ENCODE measurements at places on chromosomes 2 and 18.

DNA sequence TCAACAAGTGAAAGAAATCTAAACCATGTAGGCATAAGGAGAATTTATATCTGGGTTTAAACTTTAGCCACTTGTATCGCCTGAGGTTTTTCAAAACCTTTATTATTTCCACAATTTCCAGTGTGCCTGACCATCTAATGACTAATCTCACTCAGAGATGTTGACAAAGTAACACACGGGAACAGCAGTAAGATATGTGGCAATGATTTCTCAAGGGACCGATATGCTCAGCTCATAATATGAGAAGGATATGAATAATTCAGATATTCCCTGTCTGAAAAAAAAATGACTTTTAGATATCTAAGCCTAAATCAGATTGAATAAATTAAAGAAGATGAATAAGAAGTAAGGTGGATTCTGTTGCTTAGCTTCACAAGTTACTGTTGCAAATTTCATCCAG, 43.5 kb downstream of the TMEM163 start:
- DNase-seq, result no peak

GRCh38 chr2:65562890-65563289, 130.5 kb upstream of the SPRED2 start:
- no peak for DNase-seq

- no peak for DNase-seq
Observed at GRCh38 chr2:216830346-216830745, 29.5 kb downstream of the TNP1 start.

DNA sequence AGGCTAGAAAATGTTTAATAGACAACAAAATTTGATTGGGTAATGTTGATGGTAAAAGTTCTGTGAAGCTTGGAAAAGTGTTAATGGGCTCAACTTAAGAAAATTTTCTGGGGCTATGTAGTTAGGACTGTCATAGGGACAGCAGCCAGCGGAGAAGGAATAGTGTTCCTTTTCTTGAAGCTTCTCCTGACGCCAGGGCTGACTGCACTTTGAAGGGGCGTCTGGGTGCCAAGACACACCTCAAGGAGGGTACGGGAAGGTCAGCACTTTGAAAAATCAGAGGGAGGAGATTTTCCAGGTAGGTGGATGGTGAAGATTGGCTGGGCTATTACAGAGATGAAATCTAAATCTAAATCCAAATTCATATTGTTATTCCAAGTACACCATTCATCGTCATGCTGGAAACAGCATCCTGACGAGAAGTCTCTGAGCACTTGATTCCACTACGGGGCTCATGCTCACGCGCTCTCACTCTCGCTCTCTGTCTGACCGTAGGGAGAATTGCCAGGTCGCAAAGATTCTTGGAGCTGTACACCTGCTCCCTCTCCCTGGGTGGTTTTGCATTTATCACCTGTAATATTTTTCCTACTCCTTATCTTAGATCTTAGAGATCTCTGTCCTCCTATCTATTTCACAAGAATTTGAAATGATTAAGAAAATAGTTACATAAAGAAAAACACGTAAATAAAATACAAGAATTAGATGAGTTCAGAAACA, 91.0 kb downstream of the ITGB1BP1 start:
- no peak for DNase-seq

- no peak for DNase-seq
Observed at GRCh38 chr2:23077596-23077995, 307.4 kb upstream of the KLHL29 start.

GRCh38 chr18:77911971-77912605, 662.4 kb downstream of the GALR1 start:
- no peak for DNase-seq

- no peak for DNase-seq
Observed at GRCh38 chr2:237873897-237874551, 14.6 kb downstream of the RAMP1 start.

DNA sequence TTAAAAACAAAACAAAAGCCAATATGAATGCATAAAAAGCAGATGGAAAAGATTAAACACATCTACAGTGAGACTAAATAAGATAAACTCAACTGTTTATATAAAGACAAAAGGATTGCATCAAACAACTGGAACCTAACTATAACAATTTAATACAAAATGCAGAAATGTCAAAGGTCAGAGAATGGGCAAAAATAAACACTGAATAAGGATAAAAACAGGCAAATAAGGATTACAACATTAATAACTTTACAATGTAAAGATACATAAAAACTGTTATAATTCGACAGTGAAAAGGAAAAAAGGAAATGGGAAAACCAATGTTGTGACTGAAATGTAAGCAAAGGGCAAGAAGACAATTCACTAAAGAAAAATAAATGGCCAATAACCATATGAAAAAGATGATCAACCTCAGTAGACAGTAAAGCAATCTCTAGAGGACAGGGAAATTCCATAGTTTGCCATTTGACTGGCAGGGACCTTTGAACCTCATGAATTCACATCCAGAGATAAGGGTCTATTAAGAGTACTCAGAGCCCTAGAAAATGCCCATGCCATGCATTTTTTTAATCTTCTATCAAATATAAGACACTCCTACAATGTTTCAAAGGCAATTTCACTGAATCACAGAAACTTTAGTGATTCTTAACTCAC, 83.7 kb downstream of the TMEM131 start:
- DNase-seq, result no peak

- peak; percentile 75 for DNase-seq
Observed at GRCh38 chr2:145085612-145086011, 565.7 kb upstream of the ZEB2 start.

DNA sequence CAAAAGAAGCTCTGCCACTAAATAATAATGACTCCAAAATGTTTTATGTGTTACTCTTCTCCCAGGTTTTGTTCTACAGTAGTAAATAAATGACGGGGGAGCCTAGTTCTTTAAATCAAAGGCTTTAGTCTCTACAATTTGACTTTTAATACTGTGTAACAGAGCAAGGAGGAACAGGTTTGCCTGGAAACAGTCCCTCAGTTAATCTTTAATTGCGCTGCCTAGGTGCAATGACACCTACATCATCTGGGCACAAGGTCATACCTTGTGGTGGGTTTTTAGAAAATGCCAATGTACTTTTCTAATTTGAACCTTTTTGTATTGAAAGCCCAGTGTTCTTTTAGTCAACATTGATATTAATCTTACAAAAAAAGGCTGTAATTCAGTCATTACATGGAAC, 287.3 kb upstream of the SETBP1 start:
- DNase-seq, result no peak

- no peak for DNase-seq
Observed at GRCh38 chr2:192137451-192137850, 57.3 kb downstream of the TMEFF2 start.

DNA sequence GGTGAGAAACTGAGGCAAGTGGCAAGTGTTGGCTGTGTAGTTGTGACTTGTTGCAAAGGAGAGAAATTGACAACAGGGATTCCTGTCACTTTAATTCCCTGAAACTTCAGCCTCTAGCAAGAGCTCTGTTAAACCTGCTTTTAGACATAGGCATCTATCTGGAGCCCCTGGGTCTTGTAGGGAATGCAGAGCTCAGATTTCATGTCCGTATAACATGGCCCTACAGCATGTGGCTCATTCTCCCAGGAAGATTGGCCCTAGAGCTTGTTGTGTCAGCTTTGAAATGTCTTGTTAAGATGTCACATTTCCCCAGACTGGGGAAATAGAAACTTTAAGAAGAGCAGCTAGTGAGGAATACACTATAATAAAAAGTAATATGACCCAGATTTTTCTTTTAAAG, 115.8 kb downstream of the POLE4 start:
- DNase-seq, result no peak

DNA sequence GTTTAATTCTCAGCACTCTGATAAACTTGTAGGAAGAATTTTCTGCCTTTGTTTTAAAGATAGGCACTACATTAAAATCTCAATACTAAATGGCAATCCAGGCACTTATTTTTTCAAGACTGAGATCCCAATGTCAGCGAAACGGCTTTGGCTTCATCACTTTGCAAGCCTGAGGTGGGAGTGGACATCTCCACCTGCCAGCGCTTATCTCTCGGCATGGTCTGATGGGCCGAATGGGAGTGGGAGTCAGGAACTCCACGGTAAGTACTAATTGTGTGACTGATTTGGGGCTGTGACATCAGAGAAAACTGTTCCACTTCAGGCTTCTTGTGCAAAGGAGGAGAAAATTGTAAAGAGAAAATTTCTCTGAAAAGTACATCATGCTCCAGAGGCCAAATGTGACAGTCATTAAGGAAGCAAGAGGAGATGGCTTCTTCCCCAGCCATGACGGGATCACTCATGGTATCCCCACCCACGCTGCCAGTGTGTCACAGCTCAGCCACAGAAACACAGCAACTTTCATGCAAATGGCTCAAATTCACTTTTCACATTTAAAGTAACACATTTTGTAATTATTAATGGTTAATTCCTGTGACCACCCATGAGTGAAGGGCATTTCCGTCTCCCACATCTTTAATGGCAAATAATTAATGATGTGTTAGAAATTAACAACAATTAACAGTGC, 385.5 kb upstream of the HNRNPA3 start:
- no peak for DNase-seq

DNA sequence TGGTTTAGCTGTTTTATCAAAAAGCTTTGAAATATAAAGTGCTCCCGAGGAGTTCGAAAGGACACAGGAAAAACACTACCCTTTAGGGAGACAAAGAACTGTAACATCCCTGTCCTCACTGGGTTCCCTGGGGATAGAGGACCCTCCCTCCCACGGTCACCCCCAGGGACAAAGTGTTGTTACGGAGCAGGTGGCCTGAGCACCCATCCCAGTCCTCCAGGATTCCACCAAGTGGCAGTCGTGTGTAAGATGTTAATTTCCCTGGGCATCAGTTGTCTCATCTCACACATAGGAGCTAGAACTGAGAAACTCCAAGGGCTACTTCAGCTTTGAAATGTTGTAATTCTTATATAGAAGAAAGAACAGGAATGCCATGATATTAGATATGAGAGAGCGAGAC, 137.7 kb downstream of the ALK start:
- no peak for DNase-seq

DNA sequence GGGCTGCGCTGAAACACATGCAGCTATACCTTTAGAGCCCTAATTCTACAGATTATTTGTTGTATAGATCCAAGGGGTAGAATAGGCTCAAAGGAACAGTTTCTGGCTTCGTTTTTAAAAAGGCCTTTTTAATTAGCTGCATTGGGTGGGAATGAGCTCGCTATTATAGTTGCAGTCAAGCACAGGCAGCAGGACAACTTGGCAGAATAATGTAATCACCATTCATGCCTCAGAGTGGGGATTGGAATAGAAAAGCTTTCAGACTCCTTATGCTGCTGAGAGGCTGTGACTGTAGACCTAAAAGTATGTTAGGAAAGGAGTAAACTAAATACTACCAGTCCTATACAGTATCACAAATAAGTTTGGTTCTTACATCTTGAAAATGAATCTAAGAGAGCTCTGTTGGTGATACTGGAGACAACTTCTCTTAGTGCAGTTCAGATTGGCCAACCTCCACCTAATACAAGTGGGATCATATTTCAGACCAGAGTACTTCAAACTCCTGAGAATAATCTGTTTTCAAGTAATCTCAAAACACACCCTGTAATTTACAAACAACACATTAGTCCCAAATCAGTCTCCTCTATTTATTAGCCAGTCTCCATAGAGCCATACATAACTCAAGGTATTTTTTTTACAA, 121.4 kb downstream of the ANTXR1 start:
- no peak for DNase-seq

DNA sequence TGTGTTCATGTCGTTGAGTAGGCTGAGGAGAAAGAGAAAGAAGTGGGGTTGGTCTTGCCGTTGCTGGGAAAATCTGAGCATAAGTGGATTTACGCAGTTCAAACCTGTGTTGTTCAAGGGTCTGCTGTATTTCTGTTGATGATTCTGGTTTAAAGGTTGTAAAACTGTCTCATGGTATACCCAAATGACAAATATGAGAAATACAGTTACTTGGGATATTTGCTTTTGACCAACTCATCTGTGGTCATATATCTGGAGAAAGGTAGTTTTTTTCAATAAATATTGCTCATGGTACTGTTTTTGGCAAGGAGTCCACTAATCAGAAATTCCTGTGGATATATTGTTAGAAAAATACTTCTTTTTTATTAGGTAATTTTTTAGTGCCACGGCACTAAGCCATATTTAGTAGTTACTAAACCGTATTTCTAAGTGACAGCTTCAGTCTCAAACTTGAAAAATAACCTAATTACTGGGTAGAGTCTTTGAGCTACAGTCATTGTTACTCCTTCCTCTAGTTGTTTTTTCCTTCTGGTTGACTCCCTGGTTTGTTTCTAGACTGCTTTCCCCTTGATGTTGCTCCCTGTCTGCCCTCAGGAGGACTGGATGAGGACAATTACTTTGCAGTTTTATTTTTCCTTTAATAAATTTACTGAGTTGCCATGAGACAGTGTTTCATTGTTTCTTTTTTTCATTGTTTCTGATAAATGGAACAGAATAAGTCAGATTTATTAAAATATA, 31.5 kb downstream of the MOB4 start:
- no peak for DNase-seq

- DNase-seq, result peak; percentile 60
Observed at GRCh38 chr2:67825476-67825875, 237.3 kb downstream of the C1D start.

DNA sequence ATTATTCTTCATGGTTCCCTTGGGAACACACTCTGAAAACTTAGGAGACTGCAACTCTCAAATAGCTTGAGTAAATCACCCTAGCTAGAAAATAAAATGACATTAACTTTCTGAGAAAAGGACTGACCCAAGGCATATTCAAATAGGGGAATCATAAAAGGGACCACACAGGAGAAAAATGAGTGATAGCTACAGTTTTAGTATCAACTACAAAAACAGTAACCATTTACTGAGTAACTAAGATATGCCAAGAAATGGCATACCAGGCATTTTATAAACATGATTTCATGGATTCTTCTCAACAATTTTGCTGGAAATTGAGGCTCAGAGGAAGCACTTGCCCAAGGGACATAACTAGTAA, 84.5 kb downstream of the AFF3 start:
- DNase-seq, result peak; percentile 79

- DNase-seq, result no peak
Observed at GRCh38 chr18:63315876-63316275, 3.7 kb downstream of the BCL2 start.

DNA sequence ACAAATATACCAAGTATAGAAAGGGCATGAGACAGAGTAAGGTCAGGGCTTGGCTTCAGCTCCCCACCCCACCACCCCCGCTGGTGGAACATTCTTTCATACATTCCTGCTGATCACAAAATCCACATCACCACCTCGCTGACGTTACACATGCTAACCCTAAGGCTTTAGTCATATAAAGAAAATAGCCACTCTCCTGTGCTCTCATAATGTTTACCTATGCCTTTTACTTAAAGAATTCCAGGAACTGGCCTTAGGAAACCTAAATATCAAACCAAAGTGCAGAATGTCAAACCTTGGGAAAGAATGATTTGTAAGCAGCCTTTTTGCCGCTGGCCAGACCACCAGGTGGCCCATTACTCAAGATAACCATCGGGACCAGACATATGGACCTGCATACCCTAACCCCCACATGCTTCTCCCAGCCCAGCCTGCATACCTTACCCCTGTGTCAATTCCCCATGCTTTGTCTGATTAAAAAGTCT, 136.3 kb upstream of the SLC39A10 start:
- DNase-seq, result peak; percentile 95
